ENCODE measurements at places on chromosomes 2 and 18.

GRCh38 chr18:27843783-27844777, 332.9 kb downstream of the CDH2 start:
- no peak for DNase-seq

- DNase-seq, result no peak
These were observed 177.0 kb downstream of the LDLRAD4 start for GRCh38 chr18:13395577-13395976.

DNA sequence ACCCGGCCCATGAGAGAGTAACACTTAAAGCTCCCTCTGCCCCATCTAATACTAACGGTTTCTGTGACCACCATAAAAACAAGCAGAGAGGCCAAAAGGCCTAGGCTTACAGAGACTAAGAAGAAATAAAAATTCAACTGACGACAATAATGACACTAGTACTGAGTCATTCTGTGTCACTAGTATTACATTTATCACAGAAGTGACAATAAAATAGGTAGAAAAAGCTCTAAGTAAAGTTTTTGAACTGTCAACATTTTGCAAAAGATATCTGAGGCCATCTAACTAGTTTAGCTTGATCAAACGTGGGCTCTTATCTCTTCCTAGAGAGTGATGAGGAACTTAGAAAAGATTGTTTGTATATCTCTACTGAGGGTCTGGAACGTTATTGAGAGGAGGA, 35.6 kb downstream of the AP1S3 start:
- DNase-seq, result no peak

DNA sequence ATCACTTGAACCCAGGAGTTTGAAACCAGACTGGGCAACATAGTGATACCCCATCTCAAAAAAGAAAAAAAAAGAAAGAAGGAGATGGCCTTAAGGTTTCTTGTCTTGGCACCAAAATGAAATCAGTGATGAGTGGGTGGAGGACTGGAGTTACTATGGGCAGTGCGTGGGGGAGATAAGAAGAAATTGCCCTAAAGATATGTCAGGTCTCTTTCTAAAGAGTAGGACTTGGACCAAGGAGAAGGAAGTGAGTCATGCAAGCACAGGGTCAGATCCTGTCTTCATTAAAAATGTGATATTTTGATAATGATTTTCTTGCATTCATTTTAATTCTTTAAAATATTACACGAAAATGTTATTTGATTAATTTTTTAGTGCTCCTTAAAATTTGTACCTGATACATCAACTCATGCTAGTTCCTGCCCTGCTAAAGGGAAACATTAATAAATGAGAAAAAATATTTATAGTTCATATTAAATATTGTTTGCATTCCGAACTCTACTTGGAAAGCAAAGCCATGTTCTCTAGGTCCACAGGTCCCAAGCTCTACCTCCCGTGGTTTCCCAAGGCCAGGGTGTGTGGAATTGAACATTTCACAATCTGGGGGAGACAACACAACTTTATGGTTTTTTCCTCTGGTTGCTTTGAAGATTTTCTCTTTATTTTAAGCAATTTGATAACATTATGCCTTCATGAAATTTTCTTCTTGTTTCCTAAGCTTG, 62.6 kb upstream of the CTLA4 start:
- no peak for DNase-seq

GRCh38 chr2:22281033-22281432, 1103.9 kb upstream of the KLHL29 start:
- DNase-seq, result no peak

- DNase-seq, result no peak
These were observed 135.1 kb downstream of the CHST9 start for GRCh38 chr18:27049969-27050368.

DNA sequence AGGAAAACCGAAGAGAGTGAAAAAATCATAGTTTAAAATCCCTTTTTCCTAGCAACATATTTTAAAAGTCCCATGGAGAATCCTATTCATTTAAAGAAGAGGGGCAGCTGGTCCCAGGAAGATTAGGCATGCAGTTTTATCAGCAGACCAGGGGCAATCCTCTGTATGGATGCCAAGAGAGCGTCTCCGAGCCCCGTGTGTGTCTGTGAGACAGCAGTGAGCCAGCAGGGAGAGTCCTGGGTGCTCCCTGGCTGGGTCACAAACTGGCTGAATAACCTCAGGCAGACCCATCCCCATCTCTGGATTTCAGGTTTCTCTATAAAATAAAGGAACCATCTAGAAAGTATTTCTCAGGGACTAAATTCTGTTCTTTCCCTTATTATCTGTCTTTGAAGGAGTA, 128.2 kb upstream of the RIOK3 start:
- DNase-seq, result no peak

- DNase-seq, result no peak
These were observed 2.5 kb upstream of the SP140L start for GRCh38 chr2:230324503-230324902.

- DNase-seq, result no peak
These were observed 1.2 kb downstream of the ST3GAL5 start for GRCh38 chr2:85887566-85888019.

GRCh38 chr2:168494190-168494711, 38.2 kb downstream of the CERS6 start:
- DNase-seq, result no peak

GRCh38 chr2:129361688-129362087, 617.8 kb upstream of the RAB6C start:
- DNase-seq, result no peak

- DNase-seq, result no peak
These were observed 151.9 kb upstream of the PELI1 start for GRCh38 chr2:64296140-64296480.

- no peak for DNase-seq
These were observed 302.6 kb upstream of the SLC14A2 start for GRCh38 chr18:45312555-45313126.

- no peak for DNase-seq
These were observed 8.0 kb upstream of the MBP start for GRCh38 chr18:77140439-77141109.
